AG04450 (cell line): ENCODE measurements at places on chromosomes 4 and X.

- no peak for DNase-seq
These were observed 21.7 kb downstream of the PDLIM3 start for GRCh38 chr4:185513489-185514181.

DNA sequence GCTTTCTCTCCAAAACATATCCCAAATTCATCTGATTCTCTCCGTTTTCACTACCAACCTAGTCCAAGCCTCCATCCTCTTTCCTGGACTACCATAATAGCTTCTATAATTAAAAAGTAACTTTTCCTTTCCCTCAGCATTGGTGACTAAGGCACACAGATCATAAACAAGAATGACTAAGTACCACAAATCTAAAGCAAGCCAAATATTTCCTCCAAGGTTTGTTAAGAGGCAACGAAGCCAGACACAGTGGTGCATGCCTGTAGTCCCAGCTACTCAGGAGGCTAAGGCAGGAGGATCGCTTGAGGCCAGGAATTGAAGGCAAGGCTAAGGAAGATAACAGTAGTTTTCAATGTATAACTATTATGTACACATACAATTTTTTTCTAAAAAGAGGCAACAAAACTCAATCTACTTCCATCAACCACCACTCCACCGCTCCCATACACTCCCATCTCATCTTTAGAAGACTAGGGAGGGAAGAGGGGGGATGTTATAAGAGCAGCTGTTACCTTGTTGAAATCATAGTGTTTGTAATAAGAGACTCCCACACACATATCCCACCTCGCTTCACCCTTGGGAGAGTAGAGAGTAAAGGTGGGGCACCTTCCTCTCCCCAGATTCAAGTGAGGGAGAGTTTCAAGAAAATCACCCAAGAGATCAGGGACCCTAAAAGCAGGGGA, 4.2 kb upstream of the JCHAIN start:
- no peak for DNase-seq

DNA sequence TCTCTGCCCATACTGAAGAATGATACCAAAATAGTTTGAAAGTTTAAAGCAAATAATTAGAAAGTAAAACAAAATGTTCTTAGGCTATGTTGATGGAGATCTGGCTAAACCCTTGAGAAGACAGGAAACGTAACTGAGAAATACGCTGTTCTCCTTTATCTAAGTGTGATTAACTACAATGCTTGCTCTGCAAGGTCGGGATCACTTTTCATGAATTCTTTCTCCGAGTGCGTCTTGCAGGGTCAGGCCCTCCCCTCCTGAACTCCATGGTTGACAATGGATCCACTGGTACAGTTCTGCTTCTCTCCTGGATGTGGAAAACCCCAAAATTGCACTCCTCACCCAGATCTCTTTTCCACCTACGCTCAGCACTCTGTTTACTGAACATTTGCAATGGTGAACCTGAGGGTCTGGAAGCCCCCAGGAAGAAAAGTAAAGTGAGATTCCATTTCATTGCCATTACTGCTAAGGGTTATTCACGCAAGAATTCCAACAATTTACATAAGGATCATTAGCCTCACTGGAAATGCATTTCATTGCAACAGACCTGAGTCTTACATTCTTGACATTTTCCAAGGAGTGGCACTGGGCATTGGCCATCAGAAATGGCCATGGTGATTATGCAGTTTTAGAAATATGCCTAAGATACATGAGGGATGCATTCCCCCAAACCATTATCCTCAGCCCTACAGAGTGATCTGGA, 24.6 kb upstream of the WWC2 start:
- DNase-seq = peak; percentile 6

- DNase-seq = no peak
These were observed 137.7 kb downstream of the ARX start for GRCh38 chrX:24877854-24878650.

DNA sequence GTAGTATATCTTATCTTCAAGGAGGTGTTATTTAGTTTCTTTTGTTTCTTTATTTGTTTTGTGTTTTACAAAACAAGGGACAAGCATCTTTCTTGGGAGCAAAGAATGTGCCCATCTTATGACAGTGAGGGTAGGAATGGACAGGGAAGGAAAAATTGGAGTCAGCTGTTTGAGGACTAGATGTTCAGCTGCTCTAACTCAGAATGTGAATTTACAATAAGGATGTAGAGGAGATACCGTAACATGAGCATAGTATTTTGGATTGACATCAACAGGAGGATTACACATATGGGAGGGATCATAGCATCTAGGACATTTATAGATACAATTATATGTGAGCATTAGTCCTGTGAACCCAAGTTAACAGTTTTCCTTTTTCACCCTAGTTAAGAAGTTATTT, 89.0 kb upstream of the GK2 start:
- no peak for DNase-seq

GRCh38 chr4:90061881-90062280, 65.3 kb upstream of the CCSER1 start:
- DNase-seq = no peak

DNA sequence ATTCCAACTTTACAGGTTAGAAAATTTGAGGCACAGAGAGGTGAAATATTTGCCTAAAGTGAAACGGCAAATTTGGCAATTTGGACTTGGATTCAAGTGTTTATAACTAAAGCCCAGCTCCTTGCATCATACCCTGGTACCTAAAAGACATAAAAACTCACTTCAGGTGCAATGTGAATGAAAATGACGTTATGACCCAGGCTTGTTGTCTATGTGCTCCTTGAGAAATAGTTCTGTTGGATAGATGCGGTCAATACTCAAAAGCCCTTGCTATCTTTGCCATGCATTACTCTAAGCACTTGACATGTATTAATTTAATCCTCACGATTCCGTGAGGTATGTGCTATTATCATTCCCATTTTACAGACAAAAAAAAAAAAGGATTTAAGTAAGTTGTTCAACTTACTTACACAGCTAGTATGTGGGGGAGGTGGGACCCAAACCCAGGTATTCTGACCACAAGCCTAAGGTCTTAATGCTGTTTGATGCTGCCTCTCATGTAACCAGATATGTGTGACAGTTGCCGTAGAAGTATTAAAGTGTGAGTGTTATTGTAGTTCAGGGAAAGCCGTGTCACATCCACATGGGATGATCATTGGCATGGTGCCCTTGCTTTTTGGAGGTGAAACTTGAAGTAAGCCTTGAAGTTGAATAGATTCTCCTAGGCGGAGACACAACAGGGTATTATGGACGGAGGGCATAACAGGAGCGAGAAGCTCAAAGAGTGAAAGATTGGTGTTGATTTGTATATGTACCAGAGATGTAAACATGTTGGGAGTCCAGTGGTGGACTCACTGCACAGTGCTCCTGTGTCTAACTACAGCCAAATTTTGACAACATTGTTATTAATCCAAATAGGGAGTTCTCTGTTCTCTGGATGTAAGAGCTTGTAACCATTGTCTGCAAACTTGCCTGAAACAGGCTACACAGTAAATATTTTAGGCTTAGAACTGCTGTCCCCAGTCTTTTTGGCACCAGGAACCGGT, 3.1 kb downstream of the SCML1 start:
- DNase-seq = no peak

DNA sequence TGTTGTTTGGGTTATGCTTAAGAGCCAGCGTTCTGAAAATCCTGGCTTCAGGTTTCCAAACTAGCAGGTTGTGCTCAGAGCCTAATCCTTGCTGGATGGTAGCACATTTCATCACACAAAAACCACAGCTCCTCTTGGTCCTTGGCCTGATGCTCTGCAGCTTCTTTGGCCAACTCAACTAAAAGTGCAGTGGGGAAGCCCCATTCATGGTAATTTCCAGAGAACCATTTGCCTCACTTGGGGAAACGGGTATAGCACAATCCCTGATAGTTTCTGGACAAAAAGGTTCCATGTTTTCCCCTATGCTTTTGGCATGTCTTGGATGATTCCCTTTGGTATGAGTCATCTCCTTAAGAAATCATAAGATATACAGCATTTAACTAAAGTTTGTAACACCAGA, 78.7 kb downstream of the SYNPO2 start:
- no peak for DNase-seq

DNA sequence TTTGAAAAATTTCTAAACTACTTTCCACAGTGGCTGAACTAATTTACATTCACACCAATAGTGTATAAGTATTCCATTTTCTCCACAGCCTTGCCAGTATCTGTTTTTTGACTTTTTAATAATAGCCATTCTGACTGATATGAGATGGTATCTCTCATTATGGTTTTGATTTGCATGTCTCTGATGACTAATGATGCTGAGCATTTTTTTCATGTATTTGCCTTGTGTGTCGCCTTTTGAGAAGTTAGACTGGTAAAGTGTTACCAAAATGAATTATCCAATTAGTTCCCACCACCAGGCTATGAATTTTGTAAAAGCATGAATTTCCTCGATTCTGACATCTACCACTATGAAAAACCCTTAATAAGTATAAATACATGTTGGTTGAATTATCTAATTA, 242.2 kb upstream of the GK2 start:
- no peak for DNase-seq

DNA sequence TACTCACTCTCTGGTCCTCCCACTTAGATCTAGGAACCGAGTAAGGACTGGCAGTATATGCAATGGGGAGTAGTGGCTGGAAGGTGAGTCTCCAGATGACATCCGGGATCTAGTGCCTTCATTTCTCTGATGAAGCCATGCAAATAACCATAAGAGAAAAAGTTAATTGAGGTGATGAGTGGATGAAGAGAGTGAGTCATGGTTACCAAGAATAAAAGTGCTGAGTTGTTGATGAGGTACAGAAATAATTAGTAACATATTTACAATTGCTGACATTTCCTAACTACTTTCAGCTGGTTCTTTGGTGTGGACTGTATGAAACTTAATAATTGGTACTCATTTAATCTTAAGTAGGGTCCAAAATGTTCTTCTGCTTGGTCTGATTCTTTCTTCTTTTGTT, 146.7 kb upstream of the PITX2 start:
- no peak for DNase-seq

DNA sequence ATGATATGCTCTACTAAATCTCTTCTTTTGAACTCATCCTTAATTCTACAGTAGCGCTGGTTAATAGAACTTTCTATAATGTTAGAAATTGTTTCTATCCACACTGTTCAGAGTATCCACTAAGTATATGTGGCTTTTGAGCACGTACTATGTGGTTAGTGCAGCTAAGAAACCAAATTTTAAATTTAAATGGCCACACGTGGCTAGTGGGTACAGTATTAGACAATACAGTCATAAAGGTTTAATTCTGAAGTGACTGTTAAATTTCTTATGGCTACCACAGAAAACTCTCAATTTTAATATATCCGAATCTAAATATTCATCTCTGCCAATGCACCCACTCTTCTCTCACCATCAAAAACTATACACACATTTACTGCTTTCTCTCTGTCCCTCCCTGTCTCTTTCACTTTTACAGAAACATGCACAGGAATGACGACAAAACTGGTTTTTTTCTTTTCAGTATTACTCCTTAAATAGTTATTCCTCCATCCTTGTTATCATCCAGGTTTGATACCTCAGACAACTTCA, 583.9 kb downstream of the KCTD8 start:
- DNase-seq = no peak

- DNase-seq = no peak
These were observed 110.8 kb upstream of the SHOX start for GRCh38 chrX:519741-520140.

DNA sequence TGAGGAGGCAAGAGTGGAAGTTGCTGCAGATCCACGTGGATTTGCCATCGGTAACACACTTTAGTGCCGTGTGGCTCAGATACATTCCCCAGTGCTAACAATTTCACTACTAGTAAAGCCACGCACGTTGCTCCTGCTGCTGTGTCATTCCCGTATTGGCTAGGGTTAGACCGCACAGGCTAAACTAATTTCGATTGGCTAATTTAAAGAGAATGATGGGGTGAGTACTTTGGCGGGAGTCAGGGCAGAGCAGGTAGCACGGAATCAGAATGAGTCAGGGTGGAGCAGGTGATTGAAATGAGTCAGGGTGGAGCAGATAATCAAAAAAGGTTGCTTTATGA, 1337.5 kb downstream of the FSTL5 start:
- DNase-seq = no peak

- no peak for DNase-seq
These were observed 118.0 kb upstream of the PPARGC1A start for GRCh38 chr4:24007860-24008261.

DNA sequence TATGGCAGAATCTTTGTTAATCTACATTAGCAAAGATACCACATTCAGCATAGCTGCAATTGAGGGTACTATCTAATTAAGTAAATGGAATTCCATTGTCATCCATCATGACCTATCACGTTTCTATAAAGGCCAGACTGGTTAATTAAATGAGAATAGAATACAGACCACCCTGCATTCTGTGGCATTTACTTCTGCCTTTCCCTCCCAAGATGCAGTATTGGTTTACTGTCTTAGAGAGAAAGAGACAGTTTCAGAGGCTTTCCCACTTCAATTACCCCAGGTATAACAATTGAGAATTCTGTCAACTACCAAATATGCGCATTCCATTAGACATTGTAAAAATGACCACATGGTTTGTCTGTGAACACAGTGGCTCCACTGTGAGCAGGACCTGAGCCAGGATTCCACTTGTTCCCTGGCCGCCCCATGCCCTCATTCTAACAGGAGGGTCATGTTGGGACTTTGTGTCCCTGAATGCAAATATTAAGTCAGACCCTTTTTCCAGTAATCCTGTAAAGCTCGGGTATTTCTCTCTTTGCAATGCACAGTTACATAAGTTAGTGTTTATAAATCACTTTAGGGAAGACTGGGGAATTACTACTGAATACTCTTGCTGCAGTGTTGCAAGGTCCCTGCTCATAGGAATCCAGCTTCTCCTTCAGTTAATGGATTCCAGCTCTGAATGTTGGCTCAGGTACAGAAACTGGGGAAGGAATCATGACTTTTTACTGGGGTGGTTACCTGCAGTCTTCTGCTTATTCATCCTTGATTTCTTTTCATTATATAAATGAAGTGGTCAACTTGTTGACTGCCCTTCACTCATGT, 261.0 kb downstream of the PDGFC start:
- no peak for DNase-seq

DNA sequence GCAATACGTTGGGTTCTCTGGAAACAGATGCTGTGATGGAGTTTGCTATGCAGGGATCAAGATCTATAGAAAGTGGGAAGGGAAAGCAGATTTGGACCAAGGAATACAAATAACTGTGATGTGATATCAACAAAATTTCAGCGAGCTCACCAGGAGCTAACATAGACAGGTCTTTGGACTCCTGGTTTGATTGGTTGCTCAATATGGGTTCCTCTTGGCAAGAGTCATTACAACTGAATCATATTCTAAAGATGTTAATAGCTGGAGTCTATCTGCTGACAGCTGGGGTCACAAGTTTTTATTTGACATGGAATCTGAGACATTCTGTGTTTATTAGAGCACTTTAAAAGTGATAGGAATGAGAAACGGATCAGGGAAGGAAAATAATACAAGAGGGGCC, 637.6 kb upstream of the GNPDA2 start:
- DNase-seq = no peak

DNA sequence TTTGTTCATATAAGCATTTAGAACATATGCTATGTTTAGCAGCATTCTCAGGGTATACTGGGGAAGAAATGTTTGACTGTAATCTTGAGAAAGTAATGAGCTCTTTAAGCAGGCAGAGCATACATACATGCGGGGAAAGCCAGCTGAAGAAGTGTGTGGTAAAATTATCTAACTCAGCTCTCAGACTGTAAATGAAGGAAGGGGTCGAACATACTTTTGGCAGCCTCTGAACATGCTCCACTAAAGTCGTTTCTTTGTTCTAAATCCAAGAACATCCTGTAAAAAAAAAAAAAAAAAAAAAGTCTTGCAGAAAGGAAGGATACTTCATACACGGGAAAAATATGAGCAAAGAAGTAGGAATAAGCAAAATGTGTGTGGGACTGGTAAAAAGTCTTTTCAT, 224.8 kb downstream of the GRID2 start:
- DNase-seq = no peak
